ENCODE measurements at places on chromosomes 11 and 22.

DNA sequence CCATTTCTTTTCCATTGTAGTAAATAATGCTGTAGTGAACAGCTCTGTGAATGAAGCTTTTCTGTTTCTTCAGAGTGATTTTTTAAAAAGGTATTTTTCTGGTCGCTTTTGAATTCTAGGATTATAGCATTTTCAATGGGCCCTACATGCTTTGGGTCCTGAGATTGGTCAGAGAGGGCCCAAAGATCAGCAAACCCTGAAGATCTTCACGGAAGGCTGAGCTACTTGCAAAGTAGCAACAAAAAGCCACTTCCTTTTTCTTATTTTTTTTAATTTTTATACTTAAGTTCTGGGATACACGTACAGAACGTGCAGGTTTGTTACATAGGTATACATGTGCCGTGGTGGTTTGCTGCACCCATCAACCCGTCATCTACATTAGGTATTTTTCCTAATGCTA, 200.5 kb downstream of the FAT3 start:
- no peak for DNase-seq

GRCh38 chr11:112856591-112856990, 104.6 kb upstream of the NCAM1 start:
- no peak for DNase-seq

DNA sequence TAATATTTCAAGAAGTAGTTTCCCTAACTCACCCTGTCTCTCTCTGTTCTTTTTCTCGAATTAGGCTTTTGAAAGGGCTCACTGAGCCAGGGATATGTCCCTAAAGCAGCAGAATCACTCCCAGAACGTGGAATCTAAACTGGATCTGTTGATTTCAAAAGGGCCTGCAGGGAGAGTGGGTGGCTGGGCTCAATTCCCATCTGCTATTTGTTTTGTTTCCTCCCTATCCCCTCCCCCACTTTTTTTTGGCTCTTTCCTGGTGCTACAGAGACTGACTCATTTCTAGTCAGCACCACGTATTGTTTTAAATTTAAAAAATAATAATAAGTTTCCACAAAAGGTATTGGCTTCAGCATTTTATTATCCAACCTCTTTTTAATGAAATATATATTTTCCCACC, 961.5 kb downstream of the FAM181B start:
- no peak for DNase-seq

DNA sequence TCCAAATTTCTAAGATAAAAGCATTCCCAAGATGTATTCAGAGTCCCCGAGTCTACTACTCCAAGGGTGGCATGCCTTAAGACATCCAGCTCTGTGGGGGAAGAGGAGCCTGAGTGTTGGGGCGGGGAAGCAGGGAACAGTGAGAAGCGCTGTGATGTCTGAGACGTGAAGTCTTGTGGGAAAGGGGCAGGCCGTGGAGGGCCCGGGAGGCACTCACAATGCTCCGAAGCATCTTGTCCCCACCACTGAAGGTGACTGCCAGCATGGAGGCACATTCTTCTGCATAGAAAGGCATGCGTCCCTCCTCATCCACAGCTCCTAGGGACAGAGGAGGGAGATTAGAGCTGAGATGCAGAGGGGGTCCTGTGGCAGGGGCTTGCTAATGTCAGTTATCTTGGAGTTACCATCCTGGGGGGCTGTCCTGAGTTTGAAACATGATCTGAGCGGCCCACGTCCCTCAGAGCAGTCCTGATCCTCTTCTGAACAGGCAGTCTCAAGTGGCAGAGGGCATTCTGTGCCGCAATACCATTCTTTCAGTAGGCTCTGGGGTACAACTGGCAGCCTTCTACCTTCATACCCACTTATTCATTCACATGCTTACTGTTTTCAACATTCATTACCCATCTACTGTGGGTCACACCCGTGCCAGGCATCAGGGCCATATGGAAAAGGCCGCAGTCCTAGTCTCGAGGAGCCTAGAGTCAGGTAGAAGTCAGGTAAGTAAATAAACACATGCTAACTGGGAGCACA, 8.7 kb downstream of the PCSK7 start:
- DNase-seq: no peak

DNA sequence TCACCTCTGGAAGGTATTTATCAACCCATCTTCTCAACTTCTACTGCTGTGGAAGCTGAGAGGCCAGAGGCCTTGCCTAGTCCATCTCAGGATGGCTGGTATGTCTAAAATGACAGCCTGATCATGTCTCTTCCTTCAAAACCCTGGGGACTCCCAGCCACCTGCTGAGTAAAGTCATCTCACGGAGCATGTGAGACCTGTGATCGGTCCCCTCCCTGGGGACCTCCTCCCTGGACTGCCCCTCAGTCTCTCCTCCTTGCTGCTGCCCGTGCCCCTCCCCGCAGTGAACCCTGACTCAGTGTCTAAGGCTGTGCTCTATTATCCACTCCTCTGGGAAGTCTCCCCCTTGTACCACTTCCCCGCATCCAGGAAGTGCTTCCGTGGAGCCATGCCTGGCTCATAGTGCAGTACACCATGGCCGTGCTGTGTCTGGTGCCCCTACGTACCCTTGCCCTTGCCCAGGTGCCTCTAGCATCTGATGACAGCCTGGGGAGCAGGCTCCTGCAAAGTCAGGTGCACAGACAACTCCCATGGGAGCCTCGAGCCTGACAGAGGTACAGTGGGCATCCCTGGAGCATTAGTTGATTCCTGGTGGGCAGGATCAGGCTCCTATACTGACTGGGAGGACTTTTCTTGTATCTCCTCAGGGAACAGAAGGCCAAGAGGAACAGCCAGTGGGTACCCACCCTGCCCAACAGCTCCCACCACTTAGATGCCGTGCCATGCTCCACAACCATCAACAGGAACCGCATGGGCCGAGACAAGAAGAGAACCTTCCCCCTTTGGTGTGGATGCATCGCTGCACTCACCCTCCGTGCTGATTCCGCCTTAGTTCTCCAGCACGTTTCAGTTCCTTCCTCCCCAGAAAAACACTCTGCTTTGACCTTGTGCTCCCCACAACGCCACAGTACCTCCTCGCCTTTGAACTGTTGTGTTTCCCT, 13.8 kb downstream of the SMARCB1 start:
- no peak for DNase-seq

DNA sequence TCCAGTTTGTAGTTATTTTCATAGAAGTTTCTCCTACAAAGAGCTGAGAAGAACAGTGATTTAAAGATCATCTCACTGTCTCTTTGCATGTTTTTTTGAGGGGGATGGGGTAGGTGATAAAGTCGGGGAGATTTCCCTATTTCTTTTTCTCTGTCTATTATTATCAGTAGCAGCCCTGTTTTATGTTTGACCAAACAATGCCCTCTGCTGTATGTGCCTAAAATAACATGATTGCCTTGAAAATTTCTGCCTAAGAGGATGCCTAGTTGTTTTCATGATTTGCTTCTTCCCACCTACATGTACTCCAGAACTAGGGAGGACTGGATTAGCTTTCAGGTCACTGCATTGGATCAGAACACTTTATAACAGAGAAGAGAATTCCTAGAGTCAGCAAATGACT, 1330.2 kb downstream of the LRRC4C start:
- DNase-seq: peak; percentile 5

DNA sequence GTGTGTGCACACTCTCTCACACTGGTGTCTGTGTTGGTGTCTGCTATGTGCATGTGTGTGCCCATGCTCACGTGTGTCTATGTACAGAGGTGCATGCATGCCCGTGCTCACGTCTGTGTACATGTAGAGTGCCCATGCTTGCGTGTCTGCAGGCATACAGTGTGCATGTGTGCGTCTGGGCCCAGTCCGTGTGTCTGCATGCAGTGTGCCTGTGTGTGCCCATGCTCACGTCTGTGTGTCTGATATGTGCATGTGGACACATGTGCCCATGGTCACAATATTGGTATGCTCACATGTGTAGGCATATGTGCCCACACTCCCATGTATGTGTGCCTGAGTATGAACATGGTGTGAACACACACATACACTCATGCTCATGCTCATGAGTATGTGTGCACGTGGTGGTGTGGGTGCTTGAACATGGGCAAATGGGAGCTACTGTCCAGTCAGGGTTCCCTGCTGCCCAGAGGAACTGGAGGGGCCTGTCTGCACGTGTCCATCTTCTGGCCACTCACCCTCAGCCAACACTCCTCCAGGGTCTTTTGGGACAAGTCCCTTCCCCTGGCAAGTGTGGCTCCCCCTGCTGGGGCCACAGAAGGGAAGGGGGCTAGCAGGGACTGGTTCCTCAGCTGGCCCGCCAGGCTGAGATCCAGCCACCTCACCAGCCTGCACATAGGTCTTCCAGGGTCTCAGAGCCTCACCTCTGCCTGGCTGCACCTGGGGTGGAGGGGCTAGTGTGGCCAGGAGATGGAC, 7.3 kb upstream of the TBX1 start:
- DNase-seq: no peak

DNA sequence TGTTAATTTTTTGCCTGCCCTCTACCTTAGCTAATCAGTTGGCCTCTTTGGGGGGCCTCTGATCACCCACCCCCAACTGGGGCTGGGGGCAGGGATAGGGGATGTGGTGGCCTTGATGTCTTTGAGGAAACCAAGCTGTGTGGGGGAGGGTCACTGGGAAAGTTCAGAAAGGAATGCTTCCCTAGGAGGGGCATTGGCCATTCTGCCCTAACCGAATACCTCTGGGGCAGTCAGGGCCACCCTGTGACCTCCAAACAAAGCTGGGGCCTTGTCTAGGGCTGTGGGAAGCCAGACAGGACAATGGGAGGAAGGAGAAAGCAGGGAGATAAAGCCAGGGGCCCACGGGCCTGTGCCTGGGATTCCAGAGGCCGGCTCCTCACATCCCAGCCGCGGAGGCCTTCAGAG, 97.5 kb downstream of the TSPAN18 start:
- DNase-seq: peak; percentile 30

DNA sequence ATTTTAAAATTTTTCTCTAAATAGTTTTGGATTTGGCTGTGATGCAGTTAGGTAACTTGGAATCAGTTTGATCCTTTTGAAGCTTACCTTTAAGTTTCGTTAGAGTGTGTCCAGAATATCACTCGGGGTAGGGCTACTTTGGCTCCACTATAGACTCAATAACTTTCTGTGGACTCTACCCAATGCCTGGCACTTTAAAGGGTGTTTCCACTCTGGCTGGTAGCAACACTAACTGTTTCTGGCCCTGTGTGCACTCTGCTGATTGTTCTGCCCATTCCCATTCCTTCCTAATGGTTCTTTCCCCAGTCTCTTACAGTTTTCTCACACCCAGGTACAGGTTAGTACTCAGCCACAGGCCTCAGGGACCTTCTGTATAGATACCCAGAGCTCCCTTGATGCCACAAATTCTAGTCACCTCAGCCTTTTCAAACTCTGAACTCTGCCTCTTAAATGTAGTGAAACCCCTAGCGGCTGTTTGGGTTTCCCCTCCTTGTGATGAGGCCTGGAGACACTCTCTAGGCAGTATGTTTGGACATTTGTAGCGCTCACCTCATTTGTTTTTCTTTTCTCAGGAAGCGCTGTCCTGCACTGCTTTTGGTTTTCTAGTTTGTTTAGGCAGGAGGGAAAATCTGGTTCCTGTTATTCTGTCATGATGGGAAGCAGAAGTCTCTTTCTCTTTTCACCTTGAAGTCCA, 16.8 kb downstream of the CUL5 start:
- DNase-seq: no peak

- DNase-seq: no peak
Observed at GRCh38 chr11:86335131-86335767, 33.2 kb downstream of the HIKESHI start.

DNA sequence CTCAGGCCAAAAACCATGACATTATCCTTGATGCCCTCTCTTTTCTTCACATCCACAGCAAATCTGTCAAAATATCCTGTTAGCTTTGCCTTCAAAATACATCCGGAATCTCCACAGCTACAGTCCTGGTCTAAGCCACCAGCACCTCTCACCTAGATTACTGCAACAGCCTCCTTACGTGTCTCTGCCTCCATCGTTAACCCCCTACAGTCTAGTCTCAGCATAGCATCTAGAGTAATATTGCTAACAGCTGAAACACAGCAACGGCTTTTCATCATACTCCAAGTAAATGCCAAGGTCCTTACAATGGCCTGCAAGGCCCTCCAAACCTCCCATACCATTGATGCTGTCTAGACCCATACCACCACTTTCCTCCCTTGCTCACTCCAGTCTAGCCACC, 4.4 kb downstream of the TSG101 start:
- DNase-seq: no peak

GRCh38 chr22:35538801-35539321, 1.8 kb upstream of the RASD2 start:
- DNase-seq: peak; percentile 60

DNA sequence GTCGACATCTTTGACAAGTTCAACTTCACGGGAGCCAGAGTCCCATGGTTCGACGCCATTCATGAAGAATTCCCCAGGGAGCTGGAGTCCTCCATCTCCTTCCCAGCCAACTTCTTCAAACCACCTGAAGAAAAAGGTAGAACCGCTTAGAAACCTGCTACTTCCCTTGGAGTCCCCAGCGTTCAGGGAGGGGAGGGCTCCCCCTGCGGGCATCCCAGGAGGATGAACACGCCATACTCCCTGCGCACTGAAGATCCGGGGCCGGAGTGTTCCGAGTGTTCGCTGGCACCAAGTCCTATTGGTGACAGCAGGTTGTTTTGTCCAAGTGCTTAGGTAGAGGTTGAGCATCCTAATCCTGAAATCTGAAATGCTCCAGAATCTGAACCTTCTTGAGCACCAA, 51.7 kb upstream of the PRODH start:
- DNase-seq: peak; percentile 36

DNA sequence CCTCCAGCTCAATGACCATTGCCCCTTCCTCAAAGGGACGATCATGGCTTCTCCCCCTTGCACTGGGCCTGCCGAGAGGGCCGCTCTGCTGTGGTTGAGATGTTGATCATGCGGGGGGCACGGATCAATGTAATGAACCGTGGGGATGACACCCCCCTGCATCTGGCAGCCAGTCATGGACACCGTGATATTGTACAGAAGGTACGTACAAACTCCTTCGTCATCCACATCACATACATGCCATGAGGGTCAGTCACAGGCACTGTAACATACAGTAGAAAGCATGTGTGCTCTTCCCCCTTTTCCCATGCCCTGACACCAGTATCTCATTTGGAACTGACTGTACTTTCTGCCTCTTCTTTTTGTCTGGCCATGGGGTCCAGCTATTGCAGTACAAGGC, 4.0 kb downstream of the TAF10 start:
- no peak for DNase-seq

GRCh38 chr11:27386181-27386845, 23.3 kb upstream of the CCDC34 start:
- DNase-seq: no peak

DNA sequence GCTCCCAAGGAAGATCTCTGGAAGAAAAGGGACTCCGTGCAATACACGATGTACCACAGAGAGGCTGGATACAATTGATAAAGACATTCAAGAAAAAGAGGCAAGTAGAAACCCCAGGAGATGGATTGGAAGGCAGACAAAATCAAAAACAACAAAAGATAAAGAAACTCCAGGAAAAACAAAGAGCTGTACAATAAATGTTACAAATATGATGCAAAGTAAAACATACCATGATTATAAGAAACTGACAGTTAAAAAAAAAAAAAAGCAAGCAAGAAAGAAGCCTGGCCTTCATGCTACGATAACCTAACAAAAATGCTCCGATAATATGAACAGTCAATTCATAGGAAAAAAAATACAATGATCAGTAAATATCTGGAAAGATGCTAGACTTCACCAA, 10.5 kb upstream of the SIGIRR start:
- DNase-seq: no peak
